ENCODE measurements at places on chromosomes 5 and 9. TPM values are rescaled to one million over a fixed set of nuclear protein-coding genes. Genes with fewer than 3 reads are reported as not detected.

DNA sequence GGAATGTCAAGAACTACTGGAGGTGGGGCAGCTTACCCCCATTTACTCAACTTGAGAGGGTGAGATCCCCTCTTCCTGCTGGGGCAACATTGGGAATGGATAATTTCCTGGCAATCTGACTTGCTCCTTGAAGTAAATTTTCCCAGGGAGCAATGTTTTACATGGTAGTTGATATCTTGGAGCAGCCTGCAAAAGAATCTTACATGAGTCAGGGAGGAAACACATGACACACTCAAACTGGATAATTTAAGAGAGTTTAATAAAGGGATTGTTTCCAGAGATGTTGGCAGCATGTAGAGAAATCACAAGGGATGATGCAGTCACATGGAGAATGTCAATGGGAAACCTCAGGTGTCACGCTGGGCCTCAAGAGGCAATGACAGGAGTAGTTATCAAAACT, 212.5 kb downstream of the GAS1 start:
- DNase-seq, result peak; percentile 83

DNA sequence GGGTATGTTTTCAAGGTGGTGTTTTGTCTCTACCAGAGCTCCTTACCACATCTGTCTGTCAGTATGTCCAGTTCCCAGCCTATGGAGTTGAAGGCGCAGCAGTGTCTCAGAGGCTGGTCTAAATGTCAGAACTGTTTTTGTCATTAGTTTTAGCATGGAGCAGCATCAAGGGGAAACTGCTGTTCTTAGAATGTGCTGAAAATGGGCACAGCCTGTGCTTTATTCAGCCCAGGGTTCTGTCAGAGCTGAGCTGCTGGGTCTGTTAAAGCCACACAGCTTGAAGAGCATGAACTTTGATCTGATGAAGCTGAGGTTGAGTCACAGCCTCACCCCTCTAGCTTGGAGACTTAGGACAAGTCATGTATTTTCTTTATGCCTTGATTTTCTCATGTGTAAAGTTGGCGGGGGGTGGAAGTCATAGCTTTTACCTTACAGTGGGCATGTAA, 71.9 kb downstream of the RALGPS1 start:
- DNase-seq, result no peak

DNA sequence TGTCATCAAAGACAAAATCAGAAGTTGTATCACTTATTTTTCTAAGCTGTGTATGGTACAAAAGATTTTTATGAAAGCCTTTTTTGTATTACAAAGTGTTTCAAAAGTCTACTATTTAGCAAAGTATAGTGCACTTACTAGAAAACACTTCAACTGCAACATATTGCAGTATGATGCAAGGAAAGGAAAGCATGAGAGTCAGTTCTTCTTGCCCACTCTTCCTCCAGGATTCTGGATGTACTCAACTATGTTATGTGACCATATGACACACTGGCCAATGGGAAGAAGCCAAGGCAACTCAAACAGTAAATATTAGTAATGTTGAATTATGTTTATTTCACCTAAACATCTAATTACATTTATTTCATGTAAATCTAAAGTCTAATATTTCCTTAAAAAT, 49.5 kb upstream of the TYRP1 start:
- DNase-seq, result no peak

IFNA2 gene
- total RNA-seq, result not detected

DNA sequence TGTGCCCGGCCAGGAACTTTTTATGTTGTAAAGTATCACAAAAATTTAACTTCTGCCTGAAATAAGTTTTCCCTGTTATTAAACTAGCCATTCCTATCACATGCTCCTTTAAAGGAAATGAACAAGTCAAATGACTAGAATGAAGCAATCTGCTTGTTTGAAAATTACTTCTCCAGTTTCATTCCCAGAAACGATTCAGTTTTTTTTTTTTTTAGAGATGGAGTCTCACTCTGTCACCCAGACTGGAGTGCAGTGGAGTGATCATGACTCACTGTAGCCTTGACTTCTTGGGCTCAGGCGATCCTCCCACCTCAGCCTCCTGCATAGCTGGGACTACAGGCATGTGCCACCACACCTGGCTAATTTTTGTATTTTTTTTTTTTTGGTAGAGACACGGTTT, 13.3 kb upstream of the GNG10 start:
- peak; percentile 62 for DNase-seq

DNA sequence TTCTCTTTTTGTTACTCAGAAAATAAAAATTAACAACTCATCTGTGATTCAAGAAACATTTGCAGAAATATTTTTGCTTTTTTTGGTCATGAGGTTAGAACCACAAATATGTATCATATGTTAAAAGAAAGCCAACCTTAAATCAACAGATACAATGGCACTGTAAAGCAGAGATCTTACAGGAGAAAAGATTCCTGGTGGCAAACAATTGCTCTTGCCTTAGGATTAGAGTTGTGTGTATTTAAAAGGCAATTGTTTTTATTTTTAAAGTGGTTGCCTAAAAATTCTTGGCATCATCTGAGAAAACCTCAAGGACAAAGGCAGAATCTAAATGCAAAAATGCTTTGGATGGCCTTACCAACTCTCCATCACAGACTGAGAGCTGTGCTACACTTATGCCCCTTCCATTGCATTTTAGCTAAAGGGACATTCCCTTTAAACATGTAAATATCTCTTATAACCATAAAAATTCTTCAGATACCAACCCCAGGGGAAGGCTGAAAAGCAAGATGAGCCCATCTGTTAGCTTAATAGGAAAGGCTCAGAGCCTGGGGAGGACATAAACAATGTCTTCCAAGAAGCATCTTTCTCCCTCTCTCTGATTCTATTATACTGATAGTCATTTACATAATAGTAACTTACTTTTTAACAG, 100.4 kb downstream of the FAM114A2 start:
- DNase-seq, result no peak

DNA sequence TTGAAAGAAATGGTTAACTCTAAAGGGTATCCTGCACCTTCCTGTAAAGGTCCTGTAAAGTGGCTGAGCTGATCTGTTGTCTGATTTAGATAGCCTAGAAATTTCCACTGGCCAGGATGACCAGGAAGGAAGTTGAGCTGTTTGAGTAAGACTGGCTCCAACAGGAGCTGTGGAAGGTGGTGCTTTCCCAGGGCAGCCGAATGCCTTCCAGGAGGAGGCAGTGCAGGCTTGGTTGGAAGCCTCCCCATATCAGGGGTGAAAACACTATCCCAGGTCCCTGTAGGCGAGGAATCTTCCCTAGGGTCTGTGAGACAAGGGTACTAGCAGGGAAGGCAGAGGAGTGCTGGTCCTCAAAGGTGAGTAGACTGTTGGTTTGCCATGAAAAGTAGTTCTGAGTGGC, 98.4 kb downstream of the LIX1 start:
- peak; percentile 18 for DNase-seq

C1QTNF3 gene
- 0.28 TPM for total RNA-seq

Data from IMR-90 (cell line).